ENCODE measurements at places on chromosomes 2 and 18. TPM values are rescaled to one million over a fixed set of nuclear protein-coding genes. Genes with fewer than 3 reads are reported as not detected.

SLC5A7 gene
- not detected for total RNA-seq

NMS gene
- not detected for total RNA-seq

LRRTM4 gene
- not detected for total RNA-seq

UGT1A5 gene
- not detected for total RNA-seq

IL36B gene
- not detected for total RNA-seq

LYG2 gene
- total RNA-seq = not detected

PECR gene
- 12.2 TPM for total RNA-seq

NT5DC4 gene
- total RNA-seq = not detected

ALLC gene
- not detected for total RNA-seq

GPR39 gene
- total RNA-seq = 9.2 TPM

TANK gene
- total RNA-seq = 45.3 TPM

ADNP2 gene
- total RNA-seq = 16.7 TPM

MIB1 gene
- total RNA-seq = 17.6 TPM

RESP18 gene
- total RNA-seq = not detected

COL5A2 gene
- total RNA-seq = 517 TPM

GMCL1 gene
- total RNA-seq = 10.6 TPM

SPC25 gene
- total RNA-seq = 14.7 TPM

PSTPIP2 gene
- total RNA-seq = 9.5 TPM

PJVK gene
- total RNA-seq = 1.4 TPM

ANKRD30B gene
- not detected for total RNA-seq

LAMA3 gene
- total RNA-seq = 2.0 TPM

VIT gene
- total RNA-seq = 1.4 TPM

POMC gene
- 4.3 TPM for total RNA-seq

RND3 gene
- 136 TPM for total RNA-seq

CD8B2 gene
- total RNA-seq = not detected

GALNT5 gene
- 4.3 TPM for total RNA-seq

CPO gene
- total RNA-seq = not detected

SIX3 gene
- not detected for total RNA-seq

LYPD1 gene
- not detected for total RNA-seq

HOXD1 gene
- not detected for total RNA-seq

NPHP1 gene
- total RNA-seq = 6.7 TPM

SMARCAL1 gene
- total RNA-seq = 18.3 TPM

Data from myometrial cell (primary cell).